ENCODE measurements at places on chromosomes 5 and 9.
A peak's percentile ranks its signal among the peaks of the same experiment; 100 is the strongest.

DNA sequence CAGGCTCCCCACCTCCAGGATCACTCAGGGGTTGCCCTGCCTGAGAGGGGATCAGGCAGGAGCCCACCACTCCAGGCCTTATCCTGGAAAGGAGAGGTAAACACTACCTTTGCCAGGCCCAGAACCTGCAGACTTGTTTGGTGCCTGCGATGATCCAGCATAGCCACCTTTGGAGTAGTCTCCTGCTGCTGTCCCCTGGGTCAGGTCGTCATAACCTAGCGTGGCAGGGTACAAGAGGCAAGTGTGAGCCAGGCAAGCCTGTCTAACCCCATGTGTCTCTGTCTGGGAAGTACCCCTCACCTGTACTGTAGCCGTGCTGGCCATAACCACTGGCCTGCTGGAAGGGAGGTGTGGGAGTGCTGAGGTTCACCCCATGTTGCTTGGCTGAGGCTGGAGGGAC, 106.1 kb downstream of the UBE2R2 start:
- DNase-seq = no peak

DNA sequence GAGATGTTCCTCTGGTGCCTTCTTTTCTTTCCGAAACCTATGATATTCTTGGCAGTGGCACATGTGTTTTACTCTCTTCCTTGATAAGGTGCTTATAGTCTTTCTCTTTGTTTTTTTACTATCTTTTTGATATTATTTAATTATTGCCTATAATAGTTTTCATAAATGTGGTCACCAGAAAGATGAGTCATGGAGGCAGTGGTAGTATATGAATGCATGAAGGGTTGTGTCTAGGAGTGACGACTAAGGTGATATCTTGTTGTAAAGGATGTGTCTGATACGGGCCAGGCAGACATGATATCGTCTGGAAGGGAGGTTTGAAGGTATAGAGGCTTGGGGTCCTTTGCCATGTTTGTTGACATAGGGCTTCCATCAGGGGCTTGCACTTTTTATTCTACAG, 36.8 kb downstream of the SLC44A1 start:
- DNase-seq = no peak

DNA sequence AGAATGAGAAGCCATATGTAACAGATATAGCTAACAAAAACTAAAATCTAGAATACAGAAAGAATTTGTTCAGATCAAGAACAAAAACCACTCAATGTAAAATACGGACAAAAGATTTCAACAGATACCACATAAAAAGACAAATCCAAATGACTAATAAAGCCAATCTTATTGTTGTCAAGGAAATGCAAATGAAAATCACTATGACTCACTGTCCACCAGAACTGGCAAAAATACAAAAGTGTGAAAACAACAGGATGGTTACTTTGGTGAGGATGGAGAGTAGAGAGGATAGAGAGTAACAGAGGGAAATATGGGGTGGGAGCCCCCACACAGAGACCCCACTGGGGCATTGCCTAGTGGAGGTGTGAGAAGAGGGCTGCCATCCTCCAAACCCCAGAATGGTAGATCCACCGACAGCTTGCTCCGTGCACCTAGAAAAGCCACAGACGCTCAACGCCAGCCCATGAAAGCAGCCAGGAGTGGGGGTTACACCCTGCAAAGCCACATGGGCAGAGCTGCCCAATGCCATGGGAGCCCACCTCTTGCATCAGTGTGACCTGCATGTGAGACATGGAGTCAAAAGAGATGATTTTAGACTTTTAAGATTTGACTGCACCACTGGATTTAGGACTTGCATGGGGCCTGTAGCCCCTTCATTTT, 15.2 kb upstream of the RHOBTB3 start:
- no peak for DNase-seq

GRCh38 chr9:75903785-75904360, 13.4 kb downstream of the PCSK5 start:
- DNase-seq = no peak

- no peak for DNase-seq
Observed at GRCh38 chr5:102841021-102841420, 85.9 kb downstream of the PAM start.

DNA sequence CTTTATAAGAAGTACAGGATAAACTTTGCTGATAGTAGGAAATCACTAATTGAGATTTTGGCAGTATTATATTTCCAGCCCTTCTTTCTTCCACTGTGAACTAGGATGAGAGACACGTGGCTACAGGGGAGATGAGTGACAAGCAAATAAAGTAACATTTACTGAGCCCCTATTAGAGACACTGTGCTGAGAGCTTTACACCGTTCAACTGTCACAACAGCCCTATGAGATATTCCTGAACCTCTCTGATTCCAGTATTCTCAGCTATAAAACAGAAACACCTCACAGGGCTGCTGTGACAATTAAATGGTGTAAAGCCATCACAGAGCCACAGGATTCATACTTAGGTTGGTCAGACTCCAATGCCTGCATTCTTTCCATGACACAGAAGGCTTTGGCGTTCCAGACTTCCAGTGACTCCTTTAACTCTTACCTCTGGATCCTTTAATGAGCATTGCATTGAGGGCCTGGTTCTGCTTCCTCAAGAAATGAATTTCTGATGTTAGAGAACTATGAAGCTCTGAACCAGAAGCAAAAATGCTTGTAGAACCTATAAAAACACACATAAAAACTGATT, 169.0 kb downstream of the CDK5RAP2 start:
- no peak for DNase-seq

- no peak for DNase-seq
Observed at GRCh38 chr5:1767524-1768282, 31.9 kb downstream of the MRPL36 start.

DNA sequence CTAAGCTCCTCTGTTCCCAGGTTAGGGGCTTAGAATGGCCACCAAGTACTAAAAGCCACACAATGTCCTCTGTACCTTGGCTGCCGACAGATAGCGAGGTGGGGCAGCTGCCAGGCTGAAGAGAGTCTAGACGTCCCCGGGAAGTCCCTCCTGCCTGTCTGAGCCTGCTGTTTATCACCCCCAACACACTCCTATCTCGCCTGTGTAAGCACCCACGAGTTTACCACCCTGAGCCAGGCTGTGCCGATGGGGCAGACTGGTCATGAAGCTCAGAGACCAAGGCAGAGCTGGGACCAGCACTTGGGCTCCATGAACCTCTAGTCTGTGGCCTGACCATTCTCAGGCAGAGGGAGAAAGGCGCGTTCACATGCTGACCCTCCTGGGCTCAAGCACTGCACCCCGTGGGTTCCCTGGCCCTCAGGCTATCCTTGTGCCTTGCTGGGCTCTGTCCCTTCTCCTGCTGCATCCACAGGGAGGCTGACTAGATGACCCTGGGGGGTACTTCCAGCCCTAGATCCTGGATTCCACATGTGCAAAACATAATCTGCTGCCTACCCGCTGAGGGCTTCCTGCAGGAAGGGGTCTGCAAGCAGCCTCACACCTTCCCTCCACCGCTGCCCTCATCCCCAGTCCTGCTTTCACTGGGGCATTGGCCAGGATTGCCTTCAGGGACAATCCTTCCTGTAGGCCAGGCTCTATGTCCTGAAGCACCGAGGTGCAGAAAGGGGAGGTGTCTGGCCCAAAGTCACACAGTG, 18.6 kb upstream of the SLC25A51 start:
- DNase-seq = no peak

DNA sequence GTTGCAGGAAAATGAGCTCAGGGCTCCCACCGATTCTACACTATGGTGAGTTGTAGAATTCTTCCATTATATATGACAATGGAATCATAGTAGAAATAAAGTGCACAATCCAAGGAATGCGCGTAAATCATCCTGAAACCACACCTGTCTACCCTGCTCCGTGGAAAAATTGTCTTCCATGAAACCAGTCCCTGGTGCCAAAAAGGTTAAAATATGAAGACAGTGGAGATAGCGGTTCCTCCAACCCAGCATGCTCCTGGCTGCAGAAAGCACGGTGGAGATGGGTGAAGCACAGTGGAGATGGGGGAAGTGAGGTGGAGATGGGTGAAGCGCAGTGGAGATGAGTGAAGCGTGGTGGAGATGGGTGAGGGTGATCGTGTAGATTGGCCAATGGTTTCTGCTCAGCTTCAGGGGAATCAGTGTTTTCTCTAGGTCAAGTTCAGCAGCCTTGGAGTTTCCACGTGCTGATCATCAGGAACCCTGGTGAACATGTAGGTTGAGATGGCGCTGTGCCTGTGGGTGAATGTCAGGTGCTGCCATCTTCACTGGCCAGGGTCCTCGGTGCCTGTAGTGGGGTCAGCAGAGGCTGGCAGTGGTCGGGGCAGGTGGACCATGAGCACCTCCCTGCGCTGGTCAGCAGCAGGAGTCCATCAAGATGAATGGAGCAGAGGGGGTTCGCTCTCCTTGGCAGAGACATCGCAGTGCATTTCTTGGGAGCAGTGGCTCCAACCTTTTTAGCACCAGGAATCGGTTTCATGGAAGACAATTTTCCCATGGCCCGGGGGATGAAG, 20.3 kb downstream of the PAEP start:
- no peak for DNase-seq

DNA sequence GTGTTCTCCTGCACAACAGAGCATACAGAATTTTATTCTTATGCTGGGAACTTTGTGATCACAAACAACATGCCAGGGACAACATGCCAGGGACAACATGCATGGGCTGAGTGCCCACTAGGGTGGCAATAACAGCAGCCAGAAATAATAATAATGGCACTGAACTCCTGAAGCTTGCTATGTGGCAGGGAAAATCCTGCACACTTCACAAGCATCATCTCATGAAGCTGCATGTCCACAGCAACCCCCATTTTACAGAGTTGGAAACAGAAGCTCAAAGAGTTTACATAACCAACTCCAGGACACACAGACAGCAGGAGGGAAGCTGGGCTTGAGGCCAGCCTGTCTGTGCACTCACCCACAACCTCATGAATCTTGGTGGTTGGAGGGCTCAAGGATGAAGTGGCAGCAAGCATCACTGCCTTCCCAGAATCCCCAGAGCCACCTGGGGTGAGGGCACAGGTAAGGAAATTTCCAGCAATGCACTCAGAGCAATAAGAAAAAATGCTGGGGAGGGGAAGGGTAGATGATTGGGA, 111.4 kb downstream of the GABBR2 start:
- DNase-seq = no peak

DNA sequence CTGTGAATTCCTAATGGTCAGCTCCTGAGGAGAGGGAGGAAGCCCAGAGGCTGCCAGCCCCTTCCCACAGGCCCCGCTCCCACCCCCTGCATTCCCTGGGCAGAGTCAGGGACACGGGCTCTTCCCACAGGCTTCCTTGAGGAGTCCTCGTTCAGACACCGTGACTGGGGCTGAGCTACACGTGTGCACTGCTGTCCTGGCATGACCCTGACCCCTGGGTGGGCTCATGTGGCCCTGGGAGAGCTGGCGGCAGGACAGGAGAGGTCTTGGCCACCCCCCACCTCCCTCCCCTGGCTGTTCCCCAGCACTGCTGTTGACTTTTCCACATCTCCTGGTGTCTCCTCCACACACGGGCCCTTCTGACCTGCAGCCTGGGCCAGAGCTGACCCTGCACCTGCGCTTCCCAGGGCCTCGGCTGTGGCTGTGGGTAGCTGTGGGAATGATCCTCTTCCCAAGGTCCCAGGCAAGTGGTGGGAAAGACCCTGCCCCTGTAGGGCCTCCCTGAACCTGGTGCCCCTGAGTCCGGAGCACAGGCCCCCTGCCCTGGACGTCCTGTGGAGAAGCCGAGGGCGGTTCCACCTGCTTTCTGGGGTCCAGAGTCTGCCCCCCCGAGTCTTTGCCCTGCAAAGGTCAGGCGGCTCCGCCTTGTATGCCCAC, 56.5 kb upstream of the NKD2 start:
- no peak for DNase-seq

GRCh38 chr9:120877276-120878034, 467 bp upstream of the PHF19 start:
- peak; percentile 38 for DNase-seq

- no peak for DNase-seq
Observed at GRCh38 chr9:18863791-18864190, 169.2 kb downstream of the SAXO1 start.

- no peak for DNase-seq
Observed at GRCh38 chr9:107219486-107220077, 63.5 kb upstream of the RAD23B start.

- DNase-seq = no peak
Observed at GRCh38 chr5:32566319-32567111, 18.8 kb upstream of the SUB1 start.

DNA sequence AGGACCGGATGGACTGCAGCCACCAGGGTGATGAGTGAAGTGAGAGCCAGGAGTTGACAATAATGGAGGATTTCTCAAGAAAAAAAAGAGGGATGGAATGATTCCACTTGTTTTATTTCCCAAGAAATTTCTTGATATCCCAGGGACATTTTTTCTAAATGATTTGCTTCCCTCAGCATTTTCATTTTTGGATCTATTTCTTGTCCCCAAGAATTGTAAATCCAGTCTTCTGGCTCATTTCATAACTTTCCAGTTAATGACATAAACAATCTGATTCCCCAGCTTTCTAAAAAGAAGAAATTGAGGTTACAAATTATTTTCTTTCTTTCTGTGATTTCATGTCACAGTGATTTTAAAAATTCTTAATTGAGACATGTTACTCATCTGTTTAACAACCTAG, 446.5 kb downstream of the PRR16 start:
- DNase-seq = no peak

DNA sequence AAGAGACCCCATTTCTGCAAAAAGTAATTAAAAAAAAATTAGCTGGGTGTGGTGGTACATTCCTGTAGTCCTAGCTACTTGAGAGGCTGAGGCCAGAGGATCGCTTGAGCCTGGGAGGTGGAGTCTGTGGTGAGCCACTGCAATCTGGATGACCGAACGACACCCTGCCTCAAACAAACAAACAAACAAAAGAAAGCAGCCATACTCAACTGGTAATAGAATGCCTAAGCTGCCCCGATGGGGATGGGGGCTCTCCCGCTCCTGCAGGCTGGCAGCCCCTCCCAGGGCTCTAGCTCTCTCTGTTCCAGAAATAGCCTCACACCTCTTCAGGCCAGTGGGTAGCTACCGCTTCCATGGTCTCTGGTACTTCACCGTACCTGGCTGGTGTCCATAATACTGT, 241.8 kb downstream of the FANCC start:
- DNase-seq = no peak

DNA sequence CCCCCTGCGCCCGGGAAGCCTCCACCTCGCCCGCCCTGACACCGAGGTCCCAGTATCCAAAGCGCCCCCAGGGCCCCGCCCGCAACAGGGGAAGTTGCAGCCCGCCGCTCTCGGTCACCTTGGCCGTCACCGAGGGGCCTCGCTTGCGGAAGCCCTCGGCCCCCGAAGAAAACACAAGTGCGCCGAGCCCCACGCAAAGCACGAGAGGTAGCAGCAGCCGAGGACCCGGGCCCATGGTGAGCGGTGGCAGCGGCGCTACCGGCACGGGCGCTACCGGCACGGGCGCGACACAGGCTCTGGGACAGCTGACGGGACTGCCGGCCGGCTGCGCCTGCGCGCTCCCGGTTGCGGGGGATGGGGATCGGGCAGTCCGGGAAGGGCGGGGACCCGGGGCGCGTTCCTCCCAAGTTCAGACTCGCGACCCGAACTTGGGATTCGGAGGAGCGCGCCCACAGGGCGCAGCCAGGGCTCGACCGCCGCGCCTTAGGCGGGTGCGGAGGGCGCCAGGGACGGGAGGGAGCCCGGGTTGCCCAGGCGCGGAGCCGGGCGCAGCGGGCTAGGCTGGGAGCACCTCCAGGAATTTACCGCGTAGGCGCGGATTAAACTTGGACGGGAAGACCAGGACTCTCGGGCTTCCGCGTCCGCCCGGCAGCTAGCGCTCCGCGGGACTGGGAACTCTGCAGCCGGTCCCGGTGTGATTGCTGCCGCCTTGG, at the start of gene PPIC:
TSS of gene PPIC (minus strand) at position 335 of the 713 bp plus-strand sequence. CDS start at position 235, 100 bp downstream.
- DNase-seq = peak; percentile 79

GRCh38 chr9:94993160-94993820, 266.8 kb downstream of the AOPEP start:
- no peak for DNase-seq

GRCh38 chr9:87603854-87604490, 106.3 kb downstream of the DAPK1 start:
- no peak for DNase-seq

GRCh38 chr5:78547731-78548615, 100.6 kb downstream of the LHFPL2 start:
- DNase-seq = no peak
